NCI-H526 treated with DMSO at 0.1 percent for 48 hours (cell line): ENCODE measurements at places on chromosomes 4 and X.

GRCh38 chr4:11566444-11567022 lies 137.8 kb upstream of the HS3ST1 start:
- no peak for DNase-seq

- DNase-seq: no peak
These were observed 12.9 kb downstream of the TMEM184C start for GRCh38 chr4:147629783-147630730.

DNA sequence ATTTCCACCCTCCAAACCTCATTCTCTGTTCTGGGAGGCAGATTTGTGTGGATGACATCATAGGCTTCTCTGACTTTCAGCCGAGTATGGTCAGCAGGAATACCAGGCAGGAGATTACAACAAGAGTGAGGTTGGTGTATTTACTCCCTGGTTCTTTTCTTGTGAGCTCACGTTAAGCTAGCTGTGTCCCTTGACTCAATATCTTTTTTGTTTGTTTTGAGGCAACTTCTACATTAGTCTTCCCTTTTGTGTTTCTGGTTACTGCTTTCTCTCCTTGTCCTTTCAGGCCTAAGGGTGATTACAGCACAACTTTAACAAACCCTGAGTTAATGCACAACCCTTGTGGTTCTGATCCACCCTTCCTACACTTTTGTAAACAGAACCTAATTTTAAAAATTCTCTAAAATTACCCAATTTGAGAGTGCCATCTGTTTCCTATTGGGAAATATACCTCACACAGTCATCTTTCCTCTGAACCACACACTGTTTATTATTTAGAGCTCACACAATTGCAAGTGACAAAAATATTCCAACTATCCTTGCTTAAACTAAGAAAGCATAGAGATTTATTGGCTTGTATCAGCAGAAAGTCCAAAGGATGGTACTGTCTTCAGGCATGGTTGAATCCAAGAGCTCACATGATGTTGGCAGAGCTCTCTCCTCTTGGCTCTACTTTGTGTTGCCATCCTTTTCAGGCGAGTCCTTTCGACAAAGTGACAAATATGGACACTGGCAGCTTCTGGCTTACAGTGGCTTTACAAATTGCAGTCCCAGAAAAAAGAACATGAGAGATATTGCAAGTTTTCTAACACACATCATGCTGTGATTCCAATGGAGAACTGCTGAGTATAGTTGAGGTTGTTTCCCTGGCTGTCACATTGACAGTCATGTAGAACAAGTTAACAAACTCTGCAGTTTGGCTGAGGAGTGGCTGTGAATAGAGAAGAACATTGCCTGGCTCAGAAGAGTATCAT lies 150.5 kb upstream of the DDIT4L start:
- DNase-seq: no peak

- DNase-seq: peak; percentile 42
These were observed 221.8 kb downstream of the MGST2 start for GRCh38 chr4:139887376-139887802.

DNA sequence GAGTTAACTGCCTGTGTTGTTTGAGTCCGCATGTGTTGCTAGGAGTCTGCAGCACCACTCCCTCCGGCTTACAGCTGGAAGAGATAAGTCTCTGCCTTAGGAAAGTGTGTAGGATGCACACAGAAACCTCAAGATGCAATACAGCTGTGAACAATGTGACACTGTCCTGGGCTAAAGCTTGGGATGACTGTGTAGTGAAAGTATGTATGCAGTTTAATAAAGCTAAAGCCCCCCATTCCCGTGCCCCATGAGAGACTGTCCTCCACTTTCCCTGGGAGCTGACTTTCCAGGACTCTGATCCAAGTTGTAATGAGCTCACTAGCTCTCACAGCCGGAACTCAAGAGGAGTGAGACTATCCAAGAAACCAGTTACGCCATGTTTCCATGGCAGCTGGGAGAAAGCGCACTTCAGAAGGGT lies 156.6 kb upstream of the FTHL17 start:
- no peak for DNase-seq

- no peak for DNase-seq
These were observed 88.5 kb upstream of the ADRA2C start for GRCh38 chr4:3677748-3678070.

- peak; percentile 8 for DNase-seq
These were observed 18.2 kb downstream of the PRDM8 start for GRCh38 chr4:80215449-80216052.

DNA sequence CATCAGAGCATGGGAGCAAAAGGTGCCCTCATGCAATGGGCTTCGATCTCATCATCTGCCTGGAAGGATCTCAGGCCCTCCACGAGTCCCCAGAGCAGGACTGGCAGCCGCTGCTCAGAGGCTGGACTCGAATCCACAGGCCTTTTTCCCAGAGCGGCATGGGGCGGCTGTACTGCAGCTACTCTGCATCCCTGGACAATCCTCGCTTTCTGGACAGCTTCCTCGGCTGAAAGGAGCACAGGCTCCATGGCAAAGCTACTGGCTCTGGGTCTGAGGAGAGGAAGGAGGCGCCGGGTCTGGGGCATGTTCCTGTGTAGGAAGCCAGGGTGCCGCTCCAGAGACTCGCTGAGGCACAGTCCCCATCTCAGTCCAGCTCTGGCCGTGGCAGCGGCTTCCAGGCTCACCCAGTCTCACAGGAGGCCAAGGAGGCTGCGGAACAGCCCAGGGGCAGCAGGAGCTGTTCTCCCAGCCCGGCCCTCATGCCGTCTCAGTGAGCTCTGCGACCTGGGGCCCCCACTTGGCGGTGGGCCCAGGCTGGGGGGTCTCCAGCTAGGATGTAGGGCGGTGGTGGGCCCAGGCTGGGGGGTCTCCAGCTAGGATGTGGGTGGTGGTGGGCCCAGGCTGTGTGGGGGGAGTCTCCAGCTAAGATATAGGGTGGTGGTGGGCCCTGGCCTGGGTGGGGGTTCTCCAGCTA lies 2.7 kb upstream of the SPON2 start:
- DNase-seq: no peak

- DNase-seq: no peak
These were observed 71.8 kb upstream of the PGRMC2 start for GRCh38 chr4:128359422-128359821.

DNA sequence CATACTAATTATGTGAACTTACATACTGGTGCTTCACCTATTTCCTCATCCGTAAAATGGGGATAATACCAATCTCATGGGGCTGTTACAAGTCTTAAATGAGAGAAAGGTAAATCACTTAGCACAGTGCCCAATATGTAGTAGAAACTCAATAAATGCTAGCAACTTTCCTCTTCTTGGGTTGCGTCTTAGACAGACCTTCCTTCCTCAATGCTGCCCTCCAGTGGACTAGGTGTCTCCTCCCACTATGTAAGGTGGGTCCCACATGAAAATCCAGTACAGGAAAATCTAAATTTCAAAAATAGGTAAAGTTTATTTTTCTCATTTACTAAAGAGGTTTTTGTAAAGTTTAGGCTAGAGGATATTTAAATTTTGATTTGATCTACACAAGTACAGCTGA lies 20.6 kb downstream of the ZDHHC9 start:
- DNase-seq: peak; percentile 15

GRCh38 chrX:122501652-122502051 lies 682.4 kb upstream of the GRIA3 start:
- no peak for DNase-seq

DNA sequence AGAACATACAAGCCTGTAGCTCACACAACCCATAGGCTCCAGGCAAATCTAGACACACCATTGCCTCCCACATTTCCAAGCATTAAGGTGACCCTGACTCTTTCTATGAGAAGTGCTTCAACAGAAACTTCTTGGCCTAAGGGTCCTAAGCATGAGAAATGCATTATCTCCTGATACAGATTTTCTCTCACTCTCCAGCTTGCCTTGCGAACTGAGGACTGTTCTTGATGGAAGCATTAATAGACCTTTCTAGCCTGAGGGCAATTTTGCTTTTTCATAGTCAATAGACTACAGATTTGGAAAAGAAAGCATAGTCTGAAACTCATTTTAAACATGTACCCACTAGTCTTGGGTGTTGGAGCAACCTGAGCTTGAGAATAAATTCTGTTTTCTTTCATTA lies 1801.3 kb upstream of the PCDH7 start:
- DNase-seq: no peak
